ENCODE measurements at places on chromosomes 4 and X. TPM values are rescaled to one million over a fixed set of nuclear protein-coding genes. Genes with fewer than 3 reads are reported as not detected.
A peak's percentile ranks its signal among the peaks of the same experiment; 100 is the strongest.

GRCh38 chrX:150854856-150855255 is 43.6 kb downstream of the CD99L2 start:
- DNase-seq: no peak

DNA sequence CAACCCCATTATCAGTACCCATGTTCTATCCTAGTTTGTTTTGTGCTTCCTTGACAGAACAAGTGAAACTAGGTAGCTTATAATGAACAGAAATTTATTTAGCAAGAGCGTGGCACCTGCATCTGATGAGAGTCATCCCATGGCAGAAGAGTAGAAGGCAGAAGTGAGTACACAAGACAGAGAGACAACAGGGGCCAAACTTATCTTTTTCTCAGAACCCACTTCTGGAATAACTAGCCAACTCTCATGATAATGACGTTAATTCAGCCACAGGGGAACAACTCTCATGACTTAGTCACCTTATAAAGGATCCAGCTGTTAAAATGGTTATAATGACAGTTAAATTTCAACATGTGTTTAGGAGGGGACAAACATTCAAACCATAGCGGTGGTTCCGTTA is 644.9 kb downstream of the TECRL start:
- no peak for DNase-seq

DNA sequence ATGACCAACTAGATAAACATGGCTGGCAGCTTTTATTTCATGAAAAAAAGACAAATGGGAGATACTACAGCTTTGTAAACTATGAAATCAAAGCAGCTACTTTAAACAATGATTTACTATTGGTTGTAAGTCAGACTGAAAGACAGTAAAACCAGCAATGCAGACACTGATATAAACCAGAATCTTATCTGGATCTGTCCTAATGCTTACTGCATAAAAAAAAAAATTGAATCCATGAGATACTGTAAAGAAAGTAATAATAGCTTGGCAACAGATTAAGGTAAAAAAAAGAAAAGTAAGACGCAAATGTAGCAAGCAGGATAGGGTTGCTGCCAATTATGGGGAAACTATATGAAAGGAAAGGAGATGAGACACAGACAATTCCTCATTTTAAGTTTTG is 7.3 kb downstream of the LCORL start:
- DNase-seq: no peak

DNA sequence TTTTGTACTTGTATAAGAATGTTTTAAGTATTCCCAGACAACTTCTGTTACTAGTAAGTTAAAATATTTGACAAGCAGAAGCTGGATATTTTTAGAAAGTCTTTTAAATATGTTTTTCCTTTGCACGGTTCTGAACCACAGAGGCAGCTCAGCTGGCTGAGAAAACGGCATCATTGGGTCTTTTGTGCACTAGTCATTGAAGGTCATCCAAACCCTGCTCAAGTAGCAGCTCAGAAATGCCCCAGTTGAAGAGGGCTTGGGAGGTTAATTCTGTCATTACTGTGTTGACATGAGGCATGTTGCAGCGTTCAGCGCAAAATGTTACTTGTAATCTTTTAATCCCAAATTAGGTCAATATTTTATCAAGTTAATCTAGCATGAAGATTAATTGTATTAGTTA is 383.7 kb upstream of the FAM241A start:
- DNase-seq: peak; percentile 24

- no peak for DNase-seq
Measured at GRCh38 chr4:18234108-18234507, 212.6 kb upstream of the LCORL start.

- no peak for DNase-seq
Measured at GRCh38 chr4:169379688-169380087, 108.9 kb upstream of the SH3RF1 start.

GRCh38 chrX:39985071-39985470 is 112.7 kb downstream of the BCOR start:
- peak; percentile 46 for DNase-seq

DNA sequence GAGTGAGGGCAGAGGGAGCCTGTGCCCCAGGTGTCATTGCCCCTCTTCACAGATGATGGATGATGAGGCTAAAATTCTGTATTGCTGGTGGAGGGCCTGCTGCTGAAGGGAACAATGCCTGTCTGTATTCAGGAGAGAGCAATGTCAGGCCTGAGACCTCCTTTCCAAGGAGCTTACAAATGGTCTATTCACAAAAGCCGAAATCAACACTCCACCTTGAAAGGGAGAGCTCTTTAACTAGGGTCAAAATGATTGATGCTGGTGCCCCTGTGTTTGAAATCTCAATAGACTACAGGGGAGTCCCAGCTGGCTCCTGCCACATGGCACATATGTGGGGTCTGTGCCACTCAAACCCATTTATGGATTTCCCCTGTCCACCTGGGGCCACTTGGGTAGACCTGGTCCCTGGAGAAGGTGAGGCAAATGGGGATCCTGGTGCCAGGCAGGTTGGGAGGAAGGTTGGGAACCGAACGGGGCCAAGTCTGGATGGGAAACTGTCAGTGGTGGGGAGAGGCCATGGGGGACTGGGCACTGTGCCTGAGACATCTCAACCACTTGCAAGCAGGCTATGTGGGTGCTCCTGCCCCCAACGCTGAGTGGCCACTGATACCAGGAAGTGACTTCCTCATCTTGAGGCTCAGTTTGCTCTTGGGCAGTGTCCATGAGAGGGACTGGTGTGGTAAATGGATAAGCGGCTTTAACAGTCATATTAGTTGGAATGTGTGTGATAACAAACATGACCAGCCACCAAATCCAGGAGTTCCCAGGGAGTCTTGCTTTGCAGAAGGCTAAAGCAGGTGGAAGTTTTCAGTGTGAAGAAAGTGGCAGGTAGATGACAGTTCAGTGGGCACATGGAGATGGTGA is 223.8 kb upstream of the PSAPL1 start:
- no peak for DNase-seq

DNA sequence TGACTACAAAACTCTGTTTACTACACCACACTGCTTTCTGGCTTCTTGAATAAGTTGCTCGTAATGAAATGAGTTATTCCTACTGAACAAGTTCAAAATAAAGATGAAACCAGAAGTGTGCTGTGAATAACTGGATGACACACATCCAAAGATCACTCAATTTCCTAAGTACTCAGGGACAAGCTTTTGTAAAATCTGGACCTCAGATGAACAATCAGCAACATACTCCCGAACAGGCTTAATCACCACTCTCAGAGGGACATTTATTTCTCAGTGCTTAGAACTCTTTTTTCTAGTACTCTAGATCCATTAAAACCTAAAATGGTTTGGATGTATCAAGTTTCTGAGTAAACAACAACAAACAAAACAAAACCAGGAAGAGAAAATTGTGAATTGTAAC is 61.5 kb upstream of the EXOC1L start:
- DNase-seq: no peak

DNA sequence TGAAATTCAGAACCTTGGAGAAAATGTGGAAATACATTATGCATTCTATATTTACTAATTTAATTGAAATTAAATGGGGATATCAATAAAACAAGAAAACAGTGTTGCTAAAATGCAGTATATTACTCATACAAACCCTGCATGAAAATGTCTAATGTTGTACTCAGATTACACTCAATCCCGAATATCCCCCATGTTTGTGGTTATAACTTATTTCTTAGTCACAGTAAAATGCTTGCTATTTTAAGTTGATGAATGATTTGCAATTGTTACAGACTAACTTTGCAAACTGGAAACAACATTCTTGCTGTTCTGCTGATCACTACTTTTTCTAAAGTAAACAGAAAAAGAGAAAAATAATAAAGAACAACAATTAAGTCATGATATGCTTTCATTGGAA is 33.1 kb upstream of the ANXA10 start:
- no peak for DNase-seq

DNA sequence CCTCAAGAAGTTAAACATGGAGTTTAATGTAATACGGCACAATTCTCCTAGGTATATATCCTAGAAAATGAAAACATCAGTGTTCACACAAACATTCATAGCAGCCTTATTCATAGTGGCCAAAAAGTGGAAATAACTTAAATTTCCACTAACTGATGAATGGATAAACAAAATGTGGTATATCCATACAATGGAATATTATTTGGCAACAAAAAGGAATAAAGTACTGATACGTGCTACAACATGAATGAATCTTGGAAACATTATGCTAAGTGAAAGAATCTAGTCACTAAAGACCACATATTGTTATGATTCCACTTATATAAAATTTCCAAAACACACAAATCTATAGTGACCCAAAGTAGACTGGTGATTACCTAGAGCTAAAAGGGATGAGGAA is 14.6 kb downstream of the SDAD1 start:
- DNase-seq: no peak

DNA sequence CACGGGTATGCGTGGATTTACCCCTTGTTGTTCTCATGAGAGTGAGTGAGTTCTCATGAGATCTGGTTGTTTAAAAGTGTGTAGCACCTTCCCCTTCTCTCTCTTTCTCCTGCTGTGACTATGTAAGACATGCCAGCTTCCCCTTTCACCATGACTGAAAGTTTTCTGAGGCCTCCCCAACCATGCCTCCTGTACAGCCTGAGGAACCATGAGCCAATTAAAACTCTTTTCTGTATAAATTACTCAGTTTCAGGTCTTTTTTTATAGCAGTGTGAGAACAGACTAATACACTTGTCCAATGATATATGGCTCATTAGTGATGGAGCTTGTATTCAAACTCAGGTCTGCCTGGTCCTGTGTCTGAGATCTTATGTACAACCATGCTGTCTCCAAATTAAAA is 28.5 kb upstream of the RTL3 start:
- DNase-seq: no peak

GRCh38 chr4:27381815-27382214 is 521.2 kb downstream of the STIM2 start:
- DNase-seq: no peak

Gene JCHAIN
- total RNA-seq: 1.0 TPM

Gene RPA4
- total RNA-seq: 6.1 TPM

Gene CSAG2
- not detected for total RNA-seq

Gene BEX1
- 0.51 TPM for total RNA-seq

Gene CLCN3
- 61.1 TPM for total RNA-seq

Gene PHKA1
- total RNA-seq: 16.6 TPM

Gene AVPR2
- total RNA-seq: 1.7 TPM

Gene CENPE
- 8.5 TPM for total RNA-seq
